ENCODE measurements at places on chromosomes 16 and 17.
A peak's percentile ranks its signal among the peaks of the same experiment; 100 is the strongest.

DNA sequence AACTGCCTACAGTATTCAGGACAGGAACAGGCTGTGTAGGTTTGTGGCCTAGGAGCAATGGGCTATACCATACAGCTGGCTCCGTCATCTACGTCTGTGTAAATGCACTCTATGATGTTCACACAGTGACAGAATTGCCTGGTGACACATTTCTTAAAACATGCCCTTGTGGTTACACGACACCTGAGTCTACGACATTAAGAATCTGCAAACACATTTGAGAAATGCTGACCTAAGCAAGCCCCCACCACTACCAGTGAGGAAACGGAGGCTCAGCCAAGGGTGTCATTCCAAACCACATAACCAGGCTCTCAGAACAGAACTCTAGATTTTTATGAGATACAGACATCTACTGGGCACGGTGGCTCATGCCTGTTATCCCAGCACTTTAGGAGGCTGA lies 23.5 kb downstream of the USP36 start:
- peak; percentile 54 for DNase-seq

DNA sequence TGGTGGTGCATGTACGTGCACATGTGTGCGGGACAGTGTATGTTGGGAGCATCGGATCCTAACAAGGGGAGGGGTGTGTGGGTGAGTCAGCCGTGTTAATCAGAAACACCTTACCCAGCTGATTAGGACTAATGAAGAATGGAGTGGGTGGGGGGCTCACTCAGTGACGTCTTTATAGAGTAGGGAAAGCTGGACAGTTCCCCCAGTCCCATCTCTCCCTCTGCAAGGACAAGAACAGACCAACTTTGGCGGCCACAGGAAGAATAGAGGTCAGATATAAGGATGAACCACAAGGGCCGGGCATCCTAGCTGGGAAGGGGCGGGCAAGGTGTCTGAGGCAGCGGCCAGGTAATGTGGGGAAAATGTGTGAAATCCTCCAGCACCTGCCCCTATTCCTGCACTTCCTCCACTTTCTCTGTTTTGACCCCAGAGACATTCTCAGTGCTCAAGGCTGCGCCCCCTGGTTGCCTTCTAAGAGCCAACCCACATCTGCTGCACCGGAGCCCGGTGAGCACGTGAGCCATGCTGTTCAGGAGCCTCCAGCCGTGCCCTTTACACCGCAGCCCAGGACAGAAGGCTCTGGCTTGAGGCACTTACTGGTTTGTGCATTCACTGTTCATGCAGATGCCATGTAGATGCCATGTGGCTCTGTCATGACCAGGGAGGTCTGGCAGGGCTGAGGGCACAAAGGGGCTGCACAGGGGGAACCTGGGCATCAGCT lies 18.9 kb upstream of the TBX21 start:
- no peak for DNase-seq

DNA sequence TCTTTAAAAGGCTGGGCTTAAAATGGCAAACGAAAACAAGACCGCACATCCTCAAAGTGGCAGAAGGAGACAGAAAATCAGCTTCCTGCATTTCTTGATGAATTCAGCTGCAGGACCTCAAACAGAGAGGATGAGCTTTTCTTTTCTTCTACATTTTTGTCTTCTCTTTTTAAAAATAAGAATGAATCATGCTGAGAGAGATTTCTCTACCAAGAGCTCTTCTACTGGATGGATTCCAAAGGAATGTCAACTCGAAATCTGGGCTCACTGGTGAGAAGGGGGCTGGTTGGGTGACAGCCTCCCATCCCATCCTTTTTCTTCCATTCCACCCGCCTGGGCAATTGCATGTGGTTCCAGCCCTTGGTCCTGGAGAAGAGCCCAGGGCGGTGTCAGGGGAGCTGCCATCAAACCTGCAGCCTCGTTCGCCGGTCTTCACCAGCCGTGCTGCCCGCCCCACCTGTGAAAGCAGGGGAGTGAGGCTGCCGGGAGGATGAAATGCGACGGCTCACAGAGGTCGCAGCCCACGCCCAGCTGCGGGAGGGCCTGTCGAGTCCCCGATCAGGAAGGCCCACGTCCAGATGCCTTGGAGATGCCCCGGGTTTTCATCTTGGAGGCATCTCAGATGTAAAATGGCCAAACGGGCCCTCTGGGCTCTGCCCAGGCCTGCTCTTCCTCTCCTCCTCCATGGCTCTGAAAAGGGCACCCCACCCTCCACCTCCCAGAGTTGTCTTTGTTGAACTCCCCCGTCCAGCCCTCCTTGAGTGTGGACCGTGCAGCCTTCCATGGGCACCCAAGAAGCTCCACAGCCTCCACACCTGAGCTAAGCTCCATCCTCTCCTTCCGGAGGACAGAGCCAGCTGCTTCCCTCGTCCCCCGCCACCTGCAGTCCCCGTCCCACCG lies 121.9 kb downstream of the FOXL1 start:
- DNase-seq, result no peak

DNA sequence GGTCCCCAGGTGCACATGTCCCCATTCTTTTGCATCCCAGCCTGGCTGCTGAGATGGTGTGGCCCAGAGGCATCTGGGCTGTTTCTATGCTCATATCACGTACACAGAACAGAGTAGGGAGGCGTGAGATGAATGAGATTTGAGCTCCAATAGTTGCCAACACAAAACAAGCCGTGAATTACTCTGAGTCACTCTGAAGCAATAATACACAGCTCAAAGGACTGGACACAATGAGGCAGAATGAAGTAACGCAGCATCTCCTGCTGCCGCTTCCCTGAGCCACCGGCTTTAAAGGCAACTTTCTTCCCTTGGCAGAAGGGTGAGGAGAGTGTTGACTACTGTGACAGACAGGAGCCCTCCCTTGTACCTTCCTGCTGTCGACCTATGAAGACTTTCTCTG lies 33.9 kb upstream of the CLEC18B start:
- no peak for DNase-seq

- no peak for DNase-seq
Measured at GRCh38 chr16:83843657-83844056, 35.9 kb downstream of the HSBP1 start.

GRCh38 chr16:84537491-84538151 lies 33.2 kb upstream of the MEAK7 start:
- no peak for DNase-seq

DNA sequence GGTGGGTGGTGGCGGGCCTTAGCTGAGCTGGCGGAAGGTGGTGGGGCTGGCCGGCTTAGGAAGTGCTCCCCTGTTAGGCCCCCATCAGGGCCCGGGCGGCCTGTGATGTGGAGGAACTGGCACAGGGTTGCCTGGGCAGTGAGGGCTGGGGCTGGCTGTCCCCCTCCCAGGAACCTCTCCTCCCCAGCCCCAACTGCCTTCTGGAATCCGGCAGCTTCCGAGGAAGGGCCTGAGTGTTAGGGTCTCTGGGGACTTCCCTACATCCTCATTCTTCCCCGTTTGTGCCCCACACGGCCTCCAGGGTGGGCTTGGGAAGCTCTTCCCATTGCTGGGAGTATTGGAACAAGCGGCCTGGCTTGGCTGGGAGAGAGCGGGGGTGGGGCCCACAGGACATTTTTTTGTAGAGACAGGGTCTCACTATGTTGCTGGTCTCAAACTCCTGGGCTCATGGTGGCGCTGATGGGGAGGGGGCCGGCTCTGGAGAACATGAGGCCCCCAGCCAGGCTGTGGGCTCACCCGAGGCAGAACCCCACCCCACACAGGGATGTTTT lies 89.9 kb upstream of the CIBAR2 start:
- no peak for DNase-seq

GRCh38 chr17:63116967-63117830 lies 151.2 kb downstream of the TANC2 start:
- DNase-seq, result no peak

DNA sequence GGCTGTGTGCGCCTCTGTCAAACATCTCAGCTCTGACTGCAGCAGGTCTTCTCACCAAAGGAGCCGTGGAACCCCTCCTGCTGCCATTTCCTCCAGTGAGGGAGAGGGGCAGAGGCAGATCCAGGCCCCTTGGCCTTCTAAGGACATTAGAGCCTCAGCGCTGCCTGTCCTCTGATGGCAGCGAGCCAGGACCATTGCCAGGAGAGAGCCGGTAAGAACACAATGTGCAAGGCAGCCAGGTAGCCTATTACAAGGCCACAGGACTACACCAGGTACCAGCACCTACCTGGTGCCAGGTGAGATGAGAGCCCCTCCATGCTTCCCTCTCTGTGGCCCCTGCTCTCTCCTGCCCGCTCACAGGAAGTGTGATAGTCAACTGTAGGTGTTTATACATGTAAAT lies 11.0 kb downstream of the LRRC75A start:
- no peak for DNase-seq

DNA sequence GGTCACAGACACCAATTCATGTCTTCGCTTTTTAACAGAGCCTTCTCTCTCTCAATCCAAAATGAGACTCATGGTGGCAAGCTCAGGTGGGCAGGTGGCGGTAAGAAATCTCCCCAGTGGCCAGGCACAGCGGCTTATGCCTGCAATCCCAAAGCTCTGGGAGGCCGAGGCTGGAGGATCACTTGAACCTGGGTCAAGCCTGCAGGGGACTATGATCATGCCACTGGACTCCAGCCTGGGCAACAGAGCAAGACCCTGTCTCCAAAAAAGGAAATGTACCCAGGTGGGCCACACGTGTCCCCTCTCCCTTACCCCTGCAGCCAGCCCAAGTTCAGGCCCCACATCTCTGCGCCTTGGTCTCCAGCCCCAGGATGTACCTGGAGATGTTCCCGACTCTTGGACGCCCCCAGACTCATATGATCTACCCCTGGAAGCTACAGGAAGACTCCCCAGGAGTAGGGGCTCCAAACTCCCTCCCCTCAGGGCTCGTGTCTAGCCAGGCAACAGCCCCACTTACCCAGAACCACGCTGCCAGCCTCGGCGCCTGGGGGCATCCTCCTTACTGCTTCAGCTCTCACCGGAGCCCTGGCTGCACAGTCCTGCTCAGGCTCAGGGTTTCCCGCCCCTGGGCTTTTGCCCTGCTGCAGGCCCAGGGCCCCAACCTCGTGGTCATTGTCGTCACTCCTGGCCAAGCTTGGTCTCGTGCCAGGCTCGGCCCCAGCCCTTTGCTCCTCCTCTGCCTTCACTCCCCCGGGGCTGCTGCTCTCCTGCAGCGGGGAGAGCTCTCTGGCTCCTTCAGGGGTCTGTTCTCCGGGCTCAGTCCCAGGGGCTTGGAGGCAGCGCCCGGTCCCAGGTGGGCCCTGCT lies 16.2 kb downstream of the MYLK3 start:
- DNase-seq, result no peak

GRCh38 chr17:77375917-77376651 lies 235.3 kb downstream of the SEC14L1 start:
- peak; percentile 47 for DNase-seq

- DNase-seq, result no peak
Measured at GRCh38 chr17:75146592-75146991, 7.7 kb downstream of the JPT1 start.

- no peak for DNase-seq
Measured at GRCh38 chr16:4882633-4883285, 35.5 kb downstream of the UBN1 start.

DNA sequence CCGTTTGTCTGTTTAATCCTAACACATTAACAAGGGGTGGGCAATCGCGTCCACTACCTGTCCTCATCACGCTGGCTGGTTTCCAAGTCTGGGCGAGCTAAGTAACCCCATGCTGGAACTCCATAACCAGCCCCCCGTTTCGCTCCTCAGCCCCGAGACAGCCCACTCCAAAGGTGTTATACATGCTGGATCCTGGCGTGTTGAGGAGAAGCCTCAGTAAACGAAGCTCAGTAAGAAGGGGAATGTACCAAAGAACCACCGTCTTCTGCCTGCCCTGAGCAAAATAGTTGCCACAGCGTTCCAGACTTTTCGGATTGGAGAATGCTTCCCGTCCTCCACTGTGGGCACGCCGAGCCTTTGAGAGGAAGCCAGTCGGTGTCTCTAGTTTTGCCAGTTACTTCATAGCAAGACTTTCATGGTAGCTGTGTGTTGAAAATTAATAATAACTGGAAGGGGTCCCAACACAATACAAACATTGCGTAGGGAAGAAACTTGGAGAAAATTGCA lies 16.1 kb upstream of the C17orf78 start:
- no peak for DNase-seq

Data from stimulated activated CD4-positive, alpha-beta T cell treated with anti-CD3 and anti-CD28 coated beads, TNF-alpha, amount 100 ng/mL, for 24 hours (primary cell).